ENCODE measurements at places on chromosomes 3 and 15.

DNA sequence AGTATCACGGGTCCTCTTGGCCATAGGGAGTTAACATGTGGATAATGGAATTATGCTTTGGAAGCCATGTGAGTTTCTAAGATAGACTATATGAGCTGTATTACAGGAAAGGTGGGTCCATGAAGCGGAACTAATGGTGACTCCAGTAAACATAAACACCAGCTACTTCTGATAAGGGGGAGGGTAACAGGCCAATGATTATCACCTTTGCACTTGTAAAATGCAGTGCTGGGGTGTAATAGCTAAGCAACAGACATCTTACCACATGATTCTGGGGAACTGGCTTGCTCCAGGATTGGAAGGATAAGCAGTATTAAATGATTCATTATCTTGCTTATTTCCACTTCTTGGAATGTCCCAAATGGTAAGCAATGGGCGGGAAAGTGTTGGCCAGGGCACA, 61.4 kb upstream of the CD47 start:
- no peak for DNase-seq

DNA sequence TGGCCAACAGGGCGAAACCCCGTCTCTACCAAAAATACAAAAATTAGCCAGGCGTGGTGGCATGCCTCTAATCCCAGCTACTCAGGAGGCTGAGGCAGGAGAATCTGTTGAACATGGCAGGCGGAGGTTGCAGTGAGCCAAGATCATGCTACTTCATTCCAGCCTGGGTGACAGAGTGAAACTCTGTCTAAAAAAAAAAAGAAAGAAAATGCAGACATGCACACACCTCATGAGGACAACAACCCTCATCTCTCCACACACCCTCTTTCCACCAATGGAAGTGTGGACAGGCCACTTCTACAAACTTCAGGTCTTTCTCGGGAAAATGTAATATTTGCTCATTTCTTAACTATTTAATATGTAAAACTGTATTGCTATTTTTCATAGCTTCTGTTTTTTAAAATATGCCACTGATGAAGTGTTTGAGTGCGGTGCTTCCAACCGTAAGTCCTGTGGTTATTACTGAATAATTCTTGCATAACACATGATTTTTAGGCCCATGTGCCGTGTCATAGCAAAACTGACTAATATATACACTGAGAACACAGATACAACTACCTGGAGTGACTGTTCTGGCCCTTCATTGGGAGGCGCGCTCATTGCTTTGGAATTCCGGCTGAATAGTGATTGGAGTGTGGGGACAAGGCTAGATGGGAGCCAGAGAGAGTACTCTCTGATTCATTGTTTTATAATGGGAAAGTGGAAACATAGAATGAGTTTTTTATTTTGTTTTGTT, 23.1 kb downstream of the LRRC31 start:
- peak; percentile 55 for DNase-seq

GRCh38 chr15:72473614-72474465, at the start of gene ARIH1:
TSS of gene ARIH1 (plus strand) at chr15:72474330. CDS start at chr15:72474640, 310 bp downstream.
- DNase-seq, result peak; percentile 97

GRCh38 chr3:149620291-149621020, 37.4 kb downstream of the WWTR1 start:
- DNase-seq, result peak; percentile 95

GRCh38 chr3:152733584-152734119, 101.3 kb upstream of the P2RY1 start:
- no peak for DNase-seq

DNA sequence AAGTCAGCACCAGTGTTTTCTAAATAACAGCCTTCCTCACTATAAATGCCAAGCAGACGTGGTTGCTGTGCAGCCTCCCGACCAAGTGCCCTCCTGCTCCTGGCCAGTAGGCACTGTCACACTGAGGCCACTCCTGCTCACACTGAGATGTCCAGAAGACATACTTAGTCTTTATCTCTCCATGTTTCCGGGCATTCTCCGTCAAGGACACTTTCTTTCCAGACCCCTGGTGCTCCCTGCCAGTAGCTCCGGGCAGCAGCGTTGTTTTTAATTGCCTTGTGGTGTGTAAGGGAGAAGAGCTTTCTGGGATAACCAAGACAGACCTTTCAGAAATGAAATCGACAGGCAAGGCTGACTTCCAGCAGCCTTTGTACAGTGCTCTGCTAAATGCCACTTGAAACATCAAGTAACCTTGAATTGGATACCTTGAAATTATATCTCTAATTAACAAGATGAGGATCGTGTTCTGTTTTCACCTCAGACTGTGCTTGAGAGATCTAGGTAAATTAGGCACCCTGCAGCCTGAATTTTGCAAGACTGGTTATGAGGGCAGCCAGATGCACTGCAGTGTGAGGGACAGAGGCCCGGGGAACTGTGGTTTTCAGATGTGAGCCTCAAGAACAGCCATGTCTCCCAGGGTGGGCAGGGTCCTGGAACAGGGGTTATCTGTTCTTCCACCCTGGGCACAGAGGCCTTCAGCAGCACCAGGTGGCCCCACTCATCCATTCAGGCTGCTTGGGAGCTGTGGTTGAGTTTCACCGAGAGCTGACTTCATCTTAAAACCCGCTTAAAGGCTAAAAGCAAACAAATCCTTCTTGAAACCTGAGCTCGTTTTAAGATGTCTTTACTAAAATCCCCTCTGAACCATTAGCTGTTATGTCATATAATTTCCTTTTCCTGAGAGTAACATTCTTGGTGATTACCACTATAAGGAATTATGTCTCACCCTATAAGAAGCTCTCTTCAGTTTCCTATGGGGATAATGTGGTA, 105.5 kb upstream of the IL12A start:
- peak; percentile 78 for DNase-seq
